Natural killer cell (primary cell): ENCODE measurements at places on chromosomes 1 and 21. TPM values are rescaled to one million over a fixed set of nuclear protein-coding genes. Genes with fewer than 3 reads are reported as not detected.
A peak's percentile ranks its signal among the peaks of the same experiment; 100 is the strongest.

The BCAN gene
- 0.19 TPM for total RNA-seq

The MNDA gene
- 3.3 TPM for total RNA-seq

The GBP6 gene
- total RNA-seq, result 0.40 TPM

- H3K27me3 ChIP-seq, result no peaks in the 10 kb centered on the region
- H3K4me1 ChIP-seq, result no peaks in the 10 kb centered on the region
- H3K4me3 ChIP-seq, result no peak overlapping the region
- no peak for DNase-seq
- H3K27ac ChIP-seq, result no peak overlapping the region
- H3K36me3 ChIP-seq, result no peaks in the 10 kb centered on the region
Measured at GRCh38 chr1:98099501-98099900, 178.7 kb upstream of the DPYD start.

DNA sequence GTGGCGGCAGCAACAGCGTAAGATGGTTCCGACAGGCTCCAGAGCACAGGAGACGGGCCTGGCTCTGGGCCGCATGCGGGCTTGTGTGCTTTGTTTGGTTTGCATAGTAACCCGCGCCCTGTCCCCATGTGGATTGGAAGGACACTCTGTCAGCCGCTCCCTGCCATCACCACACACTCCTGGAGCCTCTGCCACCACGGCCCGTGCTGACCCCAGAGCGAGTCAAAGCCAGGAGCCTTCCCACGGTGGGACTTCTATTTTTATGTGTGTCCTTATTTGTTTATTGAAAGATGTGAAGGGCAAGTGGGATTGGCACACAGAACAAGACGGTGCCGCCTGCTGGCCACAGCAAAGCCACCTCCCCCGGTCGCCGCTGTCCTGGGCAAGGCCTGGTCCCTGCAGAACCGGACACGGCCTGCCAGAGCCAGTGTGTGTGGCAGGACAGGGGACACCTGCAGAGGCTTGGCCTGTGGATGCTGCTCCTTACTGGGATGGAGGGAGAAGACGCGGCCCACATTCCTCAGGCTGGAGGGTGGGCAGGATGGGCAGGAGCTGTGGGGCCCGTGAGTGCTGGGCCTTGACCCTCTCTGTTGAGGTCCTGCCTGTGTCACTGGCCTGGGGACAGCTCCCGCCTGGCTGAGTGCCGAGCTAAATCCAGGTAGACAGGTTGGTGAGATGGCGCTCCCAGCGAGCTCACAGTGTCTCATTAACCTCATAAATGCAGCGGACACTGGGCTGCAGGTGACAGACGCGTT lies 64.4 kb downstream of the AGPAT3 start:
- H3K27me3 ChIP-seq, result no peaks in the 10 kb centered on the region
- no peak for DNase-seq
- no peaks in the 10 kb centered on the region for H3K4me1 ChIP-seq

- no peaks in the 10 kb centered on the region for H3K36me3 ChIP-seq
- DNase-seq, result no peak
- H3K27ac ChIP-seq, result no peak overlapping the region
- H3K4me1 ChIP-seq, result no peaks in the 10 kb centered on the region
- H3K4me3 ChIP-seq, result no peak overlapping the region
Measured at GRCh38 chr1:21946836-21947587, 9.9 kb upstream of the HSPG2 start.

- no peaks in the 10 kb centered on the region for H3K27me3 ChIP-seq
- no peak overlapping the region for H3K27ac ChIP-seq
- no peaks in the 10 kb centered on the region for H3K36me3 ChIP-seq
- H3K4me3 ChIP-seq, result no peak overlapping the region
- DNase-seq, result no peak
- H3K4me1 ChIP-seq, result no peaks in the 10 kb centered on the region
Measured at GRCh38 chr1:71638081-71638766, 557.4 kb upstream of the ZRANB2 start.

GRCh38 chr21:45336870-45337269 lies 49.2 kb upstream of the POFUT2 start:
- DNase-seq, result no peak
- no peak overlapping the region for H3K27ac ChIP-seq
- no peak overlapping the region for H3K4me3 ChIP-seq
- no peaks in the 10 kb centered on the region for H3K4me1 ChIP-seq
- H3K27me3 ChIP-seq, result no peaks in the 10 kb centered on the region

- no peaks in the 10 kb centered on the region for H3K36me3 ChIP-seq
- no peaks in the 10 kb centered on the region for H3K4me1 ChIP-seq
- no peak for DNase-seq
Measured at GRCh38 chr1:185514311-185514710, 197.3 kb upstream of the IVNS1ABP start.

- no peaks in the 10 kb centered on the region for H3K27me3 ChIP-seq
- DNase-seq, result peak; percentile 10
- H3K36me3 ChIP-seq, result peaks cover 16% of the 10 kb centered on the region
- no peak overlapping the region for H3K27ac ChIP-seq
Measured at GRCh38 chr1:24867084-24867870, 62.8 kb downstream of the RUNX3 start.
